Activated CD8-positive, alpha-beta T cell treated with anti-CD3 and anti-CD28 coated beads, Interleukin-2, amount 10 ng/mL, durations not matched to agents 7 days and 5 days (primary cell): ENCODE measurements at places on chromosomes 2 and 18.

- no peak for DNase-seq
Observed at GRCh38 chr2:216292886-216293301, 79.4 kb downstream of the MARCHF4 start.

- no peak for DNase-seq
Observed at GRCh38 chr2:72193723-72194122, 46.1 kb upstream of the CYP26B1 start.

DNA sequence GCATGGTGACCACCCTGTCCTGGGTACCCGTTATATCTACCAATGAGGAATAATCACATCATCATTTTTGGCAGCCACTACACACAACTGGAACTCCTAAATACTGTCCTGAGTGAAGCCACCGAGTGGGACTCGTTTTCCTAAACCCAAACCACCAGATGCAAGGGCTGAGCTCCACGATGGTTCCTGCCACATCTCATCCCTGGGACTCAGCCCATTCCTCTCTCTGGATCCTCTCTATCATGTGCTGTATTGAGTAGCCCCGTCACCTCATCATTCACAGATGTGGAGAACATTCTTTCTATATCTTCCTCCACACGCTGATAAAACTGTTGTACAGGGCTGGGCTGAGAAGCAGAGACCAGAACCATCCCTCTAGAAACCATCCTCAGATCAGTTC is 79.4 kb upstream of the SMAD7 start:
- DNase-seq: no peak

- DNase-seq: no peak
Observed at GRCh38 chr2:100895934-100896685, 76.2 kb downstream of the NPAS2 start.

- DNase-seq: no peak
Observed at GRCh38 chr2:105919191-105919811, 174.6 kb downstream of the NCK2 start.

GRCh38 chr2:203500297-203500696 is 34.8 kb downstream of the RAPH1 start:
- DNase-seq: no peak
